Kidney glomerular epithelial cell (primary cell): ENCODE measurements at places on chromosomes 3 and 15.
A peak's percentile ranks its signal among the peaks of the same experiment; 100 is the strongest.

DNA sequence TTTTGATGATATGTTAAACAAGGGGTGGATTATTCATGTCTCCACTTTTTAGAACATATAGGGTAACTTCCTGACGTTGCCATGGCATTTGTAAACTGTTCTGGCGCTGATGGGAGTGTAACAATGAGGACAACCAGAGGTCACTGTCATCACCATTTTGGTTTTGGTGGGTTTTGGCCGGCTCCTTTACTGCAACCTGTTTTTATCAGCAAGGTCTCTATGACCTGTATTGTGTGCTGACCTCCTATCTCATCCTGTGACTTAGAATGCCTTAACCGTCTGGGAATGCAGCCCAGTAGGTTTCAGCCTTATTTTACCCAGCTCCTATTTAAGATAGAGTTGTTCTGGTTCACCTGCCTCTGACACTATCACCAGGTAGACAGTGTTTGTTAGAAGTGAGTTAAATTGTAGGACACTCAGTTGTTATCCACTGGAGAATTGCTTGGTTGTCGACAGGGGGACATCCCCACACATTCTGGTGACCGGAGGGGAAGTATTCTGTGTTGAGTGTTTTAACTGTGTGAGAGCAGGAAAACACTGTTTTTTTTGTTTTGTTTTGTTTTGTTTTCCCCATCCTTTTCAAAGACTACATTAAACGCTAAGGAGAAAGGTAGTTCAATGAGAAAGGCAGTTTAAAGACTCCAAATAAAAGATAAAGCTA, 36.9 kb upstream of the SKIL start:
- DNase-seq, result no peak

- no peak for DNase-seq
Observed at GRCh38 chr3:65318231-65318630, 630.4 kb upstream of the ADAMTS9 start.

DNA sequence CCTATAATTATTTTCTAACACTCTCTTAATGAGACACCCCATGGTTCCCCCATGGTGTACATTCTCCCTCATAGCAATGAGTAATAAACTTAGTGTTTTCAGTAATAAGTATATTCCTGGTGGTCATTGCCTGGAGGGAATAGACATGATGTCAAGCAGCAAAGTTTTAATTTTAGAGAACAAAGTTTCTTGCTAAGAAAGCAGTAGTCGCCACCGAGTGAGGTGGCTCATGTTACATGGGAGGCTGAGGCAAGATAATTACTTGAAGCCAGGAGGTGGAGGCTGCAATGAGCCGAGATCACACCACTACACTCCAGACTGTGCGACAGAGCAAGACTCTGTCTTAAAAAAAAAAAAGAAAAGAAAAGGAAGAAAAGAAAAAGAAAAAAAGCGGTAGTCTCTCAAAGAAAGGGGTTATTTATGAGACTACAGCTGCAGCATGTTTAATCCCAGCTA, 2.4 kb upstream of the ELP6 start:
- DNase-seq, result no peak

DNA sequence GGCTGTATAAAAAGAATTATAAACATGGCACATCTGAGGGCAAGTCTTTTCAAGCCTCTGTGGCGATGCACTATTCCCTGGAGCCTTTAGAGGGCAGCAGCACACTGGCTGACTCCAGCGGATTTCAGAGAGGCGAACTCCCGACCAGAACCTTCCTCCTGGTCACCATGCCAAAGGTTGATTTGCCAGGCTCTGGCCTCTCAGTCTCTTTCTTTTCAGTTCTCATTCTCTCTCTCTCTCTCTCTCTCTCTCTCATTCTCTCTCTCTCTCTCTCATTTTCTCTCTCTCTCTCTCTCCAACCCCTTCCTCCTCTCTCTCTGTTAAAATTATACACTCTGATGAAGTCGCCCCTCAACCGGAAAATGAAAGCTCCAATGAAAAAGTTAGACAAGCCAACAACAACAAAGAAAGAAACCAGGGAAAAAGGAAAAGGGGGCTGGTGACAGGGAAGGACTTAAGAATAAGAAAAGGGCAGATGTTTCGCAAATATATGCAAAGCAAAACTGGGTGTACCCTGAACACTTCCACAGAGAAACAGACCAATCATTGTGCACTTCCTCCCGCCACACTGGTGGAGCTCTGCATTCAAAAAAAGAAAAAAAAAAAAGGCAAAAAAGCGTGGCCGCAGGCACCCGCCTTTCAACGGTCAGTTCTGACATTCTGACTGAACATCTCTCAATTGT, 90.2 kb downstream of the TIGIT start:
- DNase-seq, result peak; percentile 70

GRCh38 chr3:2262204-2262603, 163.5 kb downstream of the CNTN4 start:
- no peak for DNase-seq

- no peak for DNase-seq
Observed at GRCh38 chr3:138257986-138258385, 70.9 kb downstream of the ARMC8 start.

DNA sequence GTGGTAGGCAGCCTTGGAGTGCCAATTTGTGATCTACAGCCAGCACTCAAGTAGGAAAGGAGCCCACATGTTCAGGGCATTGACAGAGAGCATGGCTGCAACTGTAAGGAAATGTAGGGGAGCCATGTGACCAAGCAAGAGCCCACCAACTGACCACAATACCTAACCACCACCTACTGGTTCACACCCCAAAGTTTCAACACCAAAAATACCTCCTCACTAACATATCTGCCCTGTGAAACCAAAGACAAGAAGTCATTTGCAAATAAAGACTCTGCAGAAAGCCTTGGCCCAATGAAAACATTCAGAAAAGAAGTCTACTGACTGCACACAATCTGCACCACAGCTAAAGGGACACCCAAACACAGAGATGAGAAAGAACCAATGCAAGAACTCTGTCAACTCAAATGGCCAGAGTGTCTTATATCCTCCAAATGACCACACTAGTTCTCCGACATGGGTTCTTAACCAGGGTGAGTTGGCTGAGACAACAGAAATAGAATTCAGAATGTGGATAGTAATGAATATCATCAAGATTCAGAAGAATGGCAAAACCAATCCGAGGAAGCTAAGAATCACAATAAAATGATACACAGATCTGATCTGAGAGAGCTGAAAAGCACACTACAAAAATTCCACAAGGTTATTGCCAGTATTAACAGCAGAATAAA, 40.6 kb downstream of the SLC9C1 start:
- no peak for DNase-seq

DNA sequence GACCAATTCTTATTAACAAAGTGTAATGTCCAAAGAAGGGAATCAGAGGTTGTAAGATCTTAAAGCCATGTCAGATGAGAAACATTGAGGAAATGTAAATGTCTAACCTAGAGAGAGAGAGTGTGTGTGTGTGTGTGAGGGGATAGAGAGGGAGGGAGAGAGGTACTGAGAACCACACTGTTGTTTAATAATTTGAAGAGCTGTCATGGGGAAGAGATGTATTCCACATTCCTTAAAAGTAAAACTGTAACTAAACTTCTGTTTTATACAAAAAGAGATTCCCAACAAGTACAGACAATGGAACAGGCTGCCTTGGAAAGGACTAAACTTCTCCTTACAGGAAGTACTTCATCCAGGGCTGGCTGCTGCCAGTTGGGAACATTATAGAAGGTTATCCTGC, 68.9 kb upstream of the BOC start:
- peak; percentile 69 for DNase-seq

DNA sequence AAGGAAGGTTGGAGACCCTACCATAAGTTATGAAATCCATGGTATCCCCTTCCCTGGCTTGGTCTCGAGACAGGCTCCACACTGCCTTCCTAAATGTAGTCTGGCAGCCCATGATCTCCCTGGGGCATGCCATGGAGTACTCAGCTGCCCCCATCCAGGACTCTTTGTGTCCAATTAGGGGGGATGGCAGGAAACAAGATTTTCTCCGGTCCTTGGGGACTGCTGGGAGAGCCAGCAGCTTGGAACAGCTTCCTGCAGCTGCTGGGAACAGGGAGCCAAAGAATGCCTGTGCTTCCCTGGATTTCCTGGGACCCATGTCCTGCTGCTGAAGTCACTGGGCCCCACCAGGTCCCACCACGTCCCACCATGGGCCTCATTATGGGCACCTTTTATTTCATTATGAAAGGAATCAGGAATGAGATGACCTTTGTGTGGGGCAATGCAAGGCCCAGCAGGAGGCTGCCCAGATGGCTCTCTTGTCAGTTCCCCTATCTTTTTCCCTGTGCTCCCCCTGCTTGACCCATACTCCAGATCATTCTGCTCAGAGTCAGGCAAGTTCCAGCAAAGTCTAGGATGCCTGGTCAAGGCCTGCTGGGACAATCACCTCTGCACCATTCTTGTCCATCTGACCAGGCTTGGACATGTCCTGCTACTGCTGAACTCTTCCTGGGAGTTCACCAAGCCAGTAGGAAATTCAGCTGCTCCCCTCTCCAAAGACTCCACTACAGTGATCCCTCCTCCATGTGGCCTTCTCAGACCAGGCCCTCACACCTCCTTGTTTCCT, 15.0 kb upstream of the DAG1 start:
- DNase-seq, result no peak

- DNase-seq, result no peak
Observed at GRCh38 chr15:33735637-33736247, 232.6 kb upstream of the CHRM5 start.

GRCh38 chr3:24167429-24167828, 222.3 kb downstream of the NR1D2 start:
- no peak for DNase-seq

GRCh38 chr15:80588801-80589200, 106.3 kb upstream of the ABHD17C start:
- no peak for DNase-seq

DNA sequence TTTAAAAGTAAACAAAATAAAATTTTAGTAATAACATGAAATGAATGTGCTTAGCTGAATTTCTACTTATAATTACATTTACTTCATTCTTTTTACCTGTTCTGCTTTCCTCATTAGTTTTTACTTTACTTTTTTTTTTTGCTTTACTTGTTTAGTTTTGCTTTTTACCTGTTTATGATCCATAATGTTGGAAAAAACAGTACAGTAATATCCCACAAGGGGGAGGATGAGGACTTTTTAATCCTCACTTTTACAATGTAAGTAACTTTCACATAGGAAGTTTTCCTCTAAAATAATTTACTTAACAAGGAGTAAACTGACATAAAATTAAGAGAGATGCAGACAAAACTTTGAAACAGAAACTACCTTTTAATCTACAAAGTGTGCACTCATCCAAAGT, 268.7 kb downstream of the TBC1D5 start:
- DNase-seq, result no peak

DNA sequence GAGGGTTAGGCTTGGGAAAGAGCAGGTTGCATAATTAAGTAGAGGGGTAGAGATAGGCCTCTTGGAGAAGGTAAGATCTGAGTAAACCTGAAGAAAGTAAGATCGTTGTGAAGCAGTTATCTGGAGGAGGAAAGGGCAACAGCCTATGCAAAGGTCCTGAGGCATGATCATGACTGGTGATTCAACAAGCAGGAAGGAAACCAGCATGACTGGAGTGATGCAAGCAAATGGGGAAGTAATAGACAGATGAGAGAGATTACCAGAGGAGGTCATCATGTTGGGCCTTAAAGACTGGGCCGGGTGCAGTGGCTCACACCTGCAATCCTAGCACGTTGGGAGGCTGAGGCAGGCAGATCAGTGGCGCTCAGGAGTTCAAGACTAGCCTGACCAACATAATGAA, 360.2 kb downstream of the EPHB1 start:
- no peak for DNase-seq

DNA sequence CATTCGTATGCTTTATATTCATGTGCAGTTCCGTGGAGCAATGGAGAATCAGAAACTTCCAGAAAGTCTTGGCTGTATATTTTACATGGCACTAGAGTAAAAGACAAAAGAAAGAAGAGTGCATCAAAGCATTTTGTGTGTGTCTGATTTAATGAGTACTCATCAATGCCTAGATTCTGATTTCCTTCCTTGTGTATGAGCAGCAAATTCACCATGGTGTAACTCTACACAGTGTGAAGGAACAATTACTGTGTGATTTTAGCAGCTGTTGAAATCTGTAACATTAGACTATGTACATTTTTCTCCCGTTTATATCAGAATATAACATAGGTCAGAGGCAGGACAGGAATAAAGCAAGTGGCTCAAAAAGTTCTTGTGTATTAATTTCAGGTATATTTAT, 102.0 kb upstream of the TSC22D2 start:
- no peak for DNase-seq
